Activated CD8-positive, alpha-beta memory T cell treated with anti-CD3 and anti-CD28 coated beads for 1 hour (primary cell): ENCODE measurements at places on chromosomes 13 and 19.

DNA sequence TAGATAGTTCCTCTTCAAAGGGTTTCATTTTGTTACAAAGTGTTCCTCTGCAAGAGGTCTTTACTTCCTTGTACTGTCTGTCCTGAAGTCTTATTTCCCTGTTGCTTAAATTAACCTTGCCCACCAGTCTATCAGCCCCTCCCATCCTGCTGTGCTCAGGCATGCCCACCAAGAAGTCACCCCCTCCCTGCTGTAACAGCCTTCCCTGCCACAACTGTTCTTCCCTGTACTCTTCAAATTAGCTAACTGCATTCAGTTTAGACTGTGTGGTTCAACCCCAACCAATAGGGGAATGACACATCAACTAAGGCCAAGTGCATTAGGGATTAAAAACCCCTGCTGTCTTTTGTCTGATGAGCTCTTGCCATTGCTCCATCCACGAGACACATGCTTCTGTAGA lies 34.4 kb upstream of the ZNF562 start:
- DNase-seq = no peak

DNA sequence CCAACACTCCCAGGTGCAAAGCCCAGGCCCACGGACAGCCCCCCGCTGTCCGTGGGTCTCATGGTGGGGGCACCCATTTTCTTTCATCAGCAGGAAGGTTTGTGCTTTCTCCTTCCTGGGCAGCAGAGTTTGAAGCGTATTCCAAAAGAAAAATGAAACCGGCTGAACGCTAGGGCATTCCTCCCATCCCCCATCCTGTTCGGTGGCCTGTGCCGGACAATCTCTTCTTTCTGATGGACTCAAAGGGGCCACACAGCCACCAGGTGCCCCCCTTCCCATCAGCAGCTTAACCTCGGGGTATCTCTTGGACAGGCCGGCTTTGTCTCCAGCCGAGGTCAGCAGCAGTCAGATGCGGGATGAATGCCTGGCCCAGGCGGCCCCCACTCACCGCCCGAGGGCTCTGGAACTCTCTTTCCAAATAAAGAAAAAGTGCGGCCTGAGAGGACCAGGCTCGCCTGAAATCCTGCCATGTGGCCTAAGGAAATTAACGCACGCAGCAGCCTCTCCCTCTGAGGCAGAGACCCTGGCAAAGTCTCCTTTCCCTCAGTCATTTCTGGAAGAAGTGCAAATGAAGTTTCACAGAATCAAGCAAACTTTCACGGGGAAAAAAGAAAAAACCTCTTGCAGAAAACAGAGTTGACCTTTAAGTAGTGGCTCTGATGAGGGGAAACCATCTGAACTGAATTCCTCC lies 67.8 kb downstream of the RASA3 start:
- no peak for DNase-seq

- DNase-seq = no peak
Measured at GRCh38 chr19:48777139-48777538, 21.8 kb downstream of the FGF21 start.

- no peak for DNase-seq
Measured at GRCh38 chr19:12075538-12076139, 11.1 kb downstream of the ZNF844 start.

DNA sequence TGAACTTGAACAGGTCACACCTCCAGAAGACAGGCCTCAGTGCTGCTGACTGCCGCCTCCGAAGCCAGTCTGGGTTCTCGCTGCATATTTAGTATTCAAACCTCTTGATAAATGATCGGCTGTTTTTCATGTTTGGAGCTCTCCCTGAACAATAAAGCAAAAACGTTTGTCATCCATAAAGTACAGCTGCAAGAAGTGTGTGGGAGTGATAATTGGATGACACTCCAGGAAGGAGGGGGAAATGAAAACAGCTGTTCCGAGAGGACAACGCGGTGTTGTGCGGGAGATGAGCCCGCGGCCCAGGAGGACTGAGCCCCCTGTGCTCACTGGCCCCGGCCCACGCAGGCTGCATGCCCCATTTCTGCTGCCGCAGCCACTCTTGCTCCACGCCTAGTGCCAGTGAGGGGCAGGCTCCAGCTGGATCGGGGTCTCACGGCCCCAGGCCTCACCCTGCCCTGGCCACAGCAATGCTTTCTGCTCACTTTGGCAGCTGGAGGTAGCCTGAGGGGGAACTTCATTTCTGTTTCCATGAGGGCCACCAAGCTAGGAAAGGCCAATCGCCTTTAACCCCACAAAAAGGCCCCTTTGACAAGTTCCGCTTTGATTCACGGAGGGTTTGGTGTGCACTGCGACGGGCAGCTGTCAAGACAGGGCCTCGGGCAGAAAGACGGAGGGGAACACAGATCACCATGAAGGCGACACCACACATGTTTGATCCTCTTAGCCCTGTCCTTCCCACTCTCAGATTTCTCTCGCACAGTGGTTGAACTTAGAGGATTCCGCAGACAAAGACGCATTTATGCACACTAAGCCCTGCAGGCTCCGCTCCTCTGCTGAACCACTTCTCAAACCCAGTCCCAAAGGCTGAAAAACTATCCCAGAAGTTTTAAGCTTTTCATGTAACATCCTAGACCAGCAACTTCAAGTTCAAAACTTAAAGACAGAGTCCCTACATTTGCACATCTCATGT lies 537.6 kb downstream of the EFNB2 start:
- no peak for DNase-seq

DNA sequence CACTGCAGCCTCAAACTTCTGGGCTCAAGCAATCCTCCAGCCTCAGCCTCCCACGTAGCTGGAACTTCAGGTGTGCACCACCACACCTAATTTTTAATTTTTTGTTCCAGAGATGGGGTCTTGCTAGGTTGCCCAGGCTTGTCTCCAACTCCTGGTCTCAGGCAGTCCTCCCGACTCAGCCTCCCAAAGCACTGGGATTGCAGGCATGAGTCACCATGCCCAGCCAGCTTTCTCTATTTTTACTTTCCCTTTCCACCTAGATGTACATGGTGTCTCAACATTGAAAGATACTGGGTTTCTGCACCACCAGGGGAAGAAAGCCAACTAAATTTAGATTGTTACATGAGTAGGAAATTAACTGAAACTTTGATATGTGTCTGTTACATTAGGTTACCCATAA lies 13.8 kb upstream of the ZNF846 start:
- no peak for DNase-seq

DNA sequence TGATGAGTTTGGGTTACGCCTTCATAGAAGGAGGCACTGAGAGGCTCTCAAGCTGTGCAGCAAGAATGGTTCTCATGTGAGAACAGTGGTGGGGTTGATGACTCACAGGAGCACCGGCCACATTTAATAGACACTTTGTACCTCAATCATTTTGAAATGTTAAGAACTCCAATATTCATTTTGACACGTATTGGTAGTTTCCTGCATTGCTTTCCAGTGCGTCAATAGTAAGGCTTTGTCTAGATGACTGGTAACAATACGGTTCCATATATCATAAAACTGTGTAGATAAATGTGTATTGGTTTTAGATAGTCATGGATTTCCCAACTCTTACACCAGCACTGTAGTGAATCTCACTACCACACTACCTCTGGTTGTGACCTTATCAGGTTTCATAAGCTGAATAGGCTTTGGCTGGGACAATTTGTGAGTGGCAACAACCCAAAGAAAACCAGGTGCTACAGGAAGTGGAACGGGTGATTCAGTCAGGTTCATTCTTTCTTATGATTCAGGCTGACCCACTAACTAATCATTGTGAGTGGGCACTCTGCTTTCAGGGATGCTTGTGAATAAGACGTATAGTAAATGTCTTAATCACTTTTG lies 362.6 kb downstream of the KLF5 start:
- DNase-seq = no peak

DNA sequence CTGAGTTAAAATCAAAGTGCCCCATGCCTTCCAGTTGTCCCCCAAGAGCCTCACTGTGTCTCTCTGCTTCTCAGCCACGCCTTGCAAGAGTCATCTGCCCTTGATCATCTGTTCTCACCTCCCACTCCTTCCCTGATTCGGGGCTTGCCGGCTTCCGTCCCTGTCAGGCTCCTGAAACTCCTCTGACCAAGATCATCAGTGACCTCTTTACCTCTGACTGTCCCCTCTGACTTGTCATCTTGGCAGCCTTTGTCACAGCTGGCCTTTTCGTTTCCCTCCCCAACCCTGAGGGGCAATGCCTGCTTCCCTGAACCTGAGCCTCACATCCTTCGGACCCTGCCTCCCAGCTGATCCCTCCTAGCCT lies 66.3 kb downstream of the MAP4K1 start:
- DNase-seq = no peak
